Motor neuron (in vitro differentiated cells): ENCODE measurements at places on chromosomes 6 and 20. TPM values are rescaled to one million over a fixed set of nuclear protein-coding genes. Genes with fewer than 3 reads are reported as not detected.

TMEM242 gene
- total RNA-seq, result 11.6 and 12.6 TPM in 2 replicates

- no peak for ATAC-seq
These were observed 255.1 kb downstream of the CDH26 start for GRCh38 chr20:60213126-60213893.

BPIFB1 gene
- 0.08 TPM in 1 of 2 replicates, not detected in the other for total RNA-seq

FOXS1 gene
- 1.5 and 1.6 TPM in 2 replicates for total RNA-seq

- ATAC-seq, result no peak
These were observed 1.6 kb upstream of the SLC35B3 start for GRCh38 chr6:8436966-8437365.

TUBB2A gene
- 506 and 611 TPM in 2 replicates for total RNA-seq

- no peak for ATAC-seq
These were observed 4.9 kb downstream of the TBXT start for GRCh38 chr6:166162599-166163342.

DNA sequence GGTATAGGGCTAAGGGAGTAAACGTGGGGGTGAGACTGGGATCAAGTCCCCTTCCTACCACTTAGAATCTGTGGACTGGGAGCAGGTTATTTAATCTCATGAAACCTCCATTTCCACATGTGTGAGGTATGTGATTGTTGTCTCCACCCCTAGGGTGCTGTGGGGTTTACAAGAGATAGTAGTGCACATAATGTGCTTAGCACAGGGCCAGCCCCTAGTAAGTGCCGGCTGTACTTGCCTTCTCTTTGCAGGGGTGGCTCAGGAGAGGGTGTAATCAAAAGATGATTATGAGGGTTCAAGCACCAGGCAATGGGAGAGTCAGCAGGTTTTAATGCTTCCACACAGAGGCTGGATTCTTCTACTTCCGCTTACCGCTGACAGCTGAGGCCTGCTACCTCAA lies 6.9 kb downstream of the NT5E start:
- ATAC-seq, result no peak

- ATAC-seq, result no peak
These were observed 13.9 kb downstream of the CEP43 start for GRCh38 chr6:167013067-167013466.

DNA sequence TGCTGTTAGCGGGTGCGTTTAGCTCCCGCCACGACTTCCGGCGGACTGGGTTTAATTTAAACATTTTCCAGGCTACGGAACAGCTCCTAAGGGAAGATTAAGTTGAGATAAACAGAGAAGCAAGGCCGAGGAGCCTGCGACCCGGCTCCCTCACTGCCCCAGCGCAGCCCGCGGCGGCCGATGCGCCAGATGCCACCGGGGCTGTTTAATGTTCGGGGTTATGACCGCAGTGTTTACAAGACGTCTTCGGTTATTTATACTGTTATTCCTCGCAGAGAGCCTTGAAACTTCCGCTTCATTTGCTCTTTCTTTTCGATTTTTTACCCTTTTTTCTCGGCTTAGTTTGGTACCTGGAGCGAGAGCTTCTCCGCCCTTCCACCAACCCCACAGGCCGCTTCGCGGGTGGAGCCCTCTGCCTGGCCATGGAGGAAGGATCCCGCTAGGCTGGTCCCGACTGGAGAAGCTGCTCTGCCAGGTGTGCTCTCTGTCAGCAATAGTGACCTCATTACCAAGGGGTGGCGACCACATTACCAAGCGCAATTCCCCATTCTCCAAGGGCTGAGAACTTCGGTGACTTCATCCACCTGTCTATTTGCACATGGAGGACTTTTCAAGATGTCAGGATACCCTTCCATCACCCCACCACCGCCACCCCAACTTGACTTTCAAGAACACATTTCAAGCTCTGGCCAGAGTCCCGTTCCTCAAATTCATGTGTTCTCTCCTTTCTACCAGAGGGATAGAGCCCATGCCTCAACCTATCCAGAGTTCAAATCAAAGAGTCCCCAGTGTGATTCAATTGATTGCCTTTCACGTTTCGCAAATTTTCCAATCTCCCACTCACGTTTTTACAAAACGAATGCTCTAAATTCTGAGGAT lies 4.1 kb downstream of the TCF21 start:
- ATAC-seq, result no peak

SMOC2 gene
- not detected in 2 replicates for total RNA-seq

- no peak for ATAC-seq
These were observed 56.7 kb upstream of the TNFRSF21 start for GRCh38 chr6:47366335-47366890.

- ATAC-seq, result no peak
These were observed 197.2 kb upstream of the SUPT3H start for GRCh38 chr6:45574885-45575284.

DLL1 gene
- 85.0 and 85.9 TPM in 2 replicates for total RNA-seq

BTNL2 gene
- total RNA-seq, result not detected in 2 replicates

DNA sequence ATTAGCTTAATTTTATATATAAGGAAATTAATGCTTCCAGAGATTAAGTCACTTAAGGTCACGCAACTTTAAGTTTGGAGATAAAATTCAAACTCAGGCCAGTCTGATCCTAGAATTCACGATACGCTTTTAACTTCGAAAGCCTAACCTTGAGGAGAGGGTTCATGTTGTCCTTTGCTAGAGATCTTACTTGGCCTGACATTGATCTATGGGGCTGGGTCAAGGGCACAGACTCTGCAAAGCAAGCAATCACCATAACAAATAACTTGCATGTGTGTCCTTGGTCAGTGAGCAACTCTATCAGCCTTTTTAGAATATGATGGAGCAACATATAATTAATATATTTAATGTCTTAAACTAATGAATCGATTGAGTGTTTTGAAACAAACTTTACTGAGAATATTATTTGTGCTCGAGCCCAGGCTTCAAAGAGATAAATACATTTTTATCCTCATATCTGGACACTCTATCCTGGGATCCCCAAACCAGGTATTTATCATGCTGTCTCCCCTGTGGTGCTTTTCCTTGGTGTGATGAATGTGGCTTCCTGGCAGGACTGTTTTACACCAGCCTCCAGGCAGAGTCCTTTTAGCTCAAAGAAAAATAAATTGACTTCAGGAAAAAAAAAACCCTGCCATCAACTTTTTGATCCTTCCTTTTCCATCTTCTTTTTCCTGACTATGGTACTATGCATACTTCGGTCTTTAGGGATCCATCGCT lies 29.1 kb downstream of the RPS12 start:
- peak; percentile 76 for ATAC-seq

GRCh38 chr6:84825461-84825860 lies 61.1 kb upstream of the TBX18 start:
- ATAC-seq, result peak; percentile 32

MYBL2 gene
- not detected in 2 replicates for total RNA-seq

TCF15 gene
- 0.31 and 0.58 TPM in 2 replicates for total RNA-seq

DNA sequence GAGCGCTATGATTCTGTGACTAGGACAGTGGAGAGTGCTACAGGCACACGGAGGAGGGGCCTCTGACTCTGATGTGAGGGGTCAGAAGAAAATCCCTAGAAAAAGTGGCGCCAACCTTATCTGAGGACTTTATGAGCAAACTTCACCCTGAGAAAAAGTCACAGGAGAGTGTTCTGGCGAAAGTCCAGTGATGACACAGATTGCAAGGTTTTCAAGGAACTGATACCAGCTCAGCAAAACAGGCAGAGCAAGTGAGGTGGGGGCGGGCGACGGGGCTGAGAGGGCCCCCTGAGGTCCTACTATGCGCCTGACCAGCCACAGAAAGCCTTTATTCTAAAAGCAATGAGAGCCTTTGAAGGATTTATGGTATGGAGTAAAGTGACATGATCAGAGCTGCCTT lies 73.3 kb downstream of the SLC22A23 start:
- ATAC-seq, result no peak

DNA sequence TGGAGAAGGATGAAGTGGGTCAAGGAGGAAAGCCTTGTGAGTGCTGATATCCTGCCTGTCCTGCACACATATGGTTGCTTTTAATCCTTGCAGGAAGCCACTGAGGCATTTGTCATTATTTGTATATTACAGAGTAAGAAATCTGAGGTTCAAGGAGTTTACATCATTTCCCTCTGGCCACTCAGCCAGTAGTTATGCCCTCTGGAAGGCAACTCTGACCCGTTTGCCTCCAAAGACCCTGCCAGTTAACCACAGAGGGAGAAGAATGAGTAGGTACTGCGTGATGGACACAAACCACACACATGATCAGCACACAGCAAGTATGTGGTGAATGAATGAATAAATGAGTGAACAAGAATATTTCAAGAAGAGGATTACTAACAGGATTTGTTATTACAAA lies 7.9 kb upstream of the FAM210B start:
- ATAC-seq, result no peak

DNA sequence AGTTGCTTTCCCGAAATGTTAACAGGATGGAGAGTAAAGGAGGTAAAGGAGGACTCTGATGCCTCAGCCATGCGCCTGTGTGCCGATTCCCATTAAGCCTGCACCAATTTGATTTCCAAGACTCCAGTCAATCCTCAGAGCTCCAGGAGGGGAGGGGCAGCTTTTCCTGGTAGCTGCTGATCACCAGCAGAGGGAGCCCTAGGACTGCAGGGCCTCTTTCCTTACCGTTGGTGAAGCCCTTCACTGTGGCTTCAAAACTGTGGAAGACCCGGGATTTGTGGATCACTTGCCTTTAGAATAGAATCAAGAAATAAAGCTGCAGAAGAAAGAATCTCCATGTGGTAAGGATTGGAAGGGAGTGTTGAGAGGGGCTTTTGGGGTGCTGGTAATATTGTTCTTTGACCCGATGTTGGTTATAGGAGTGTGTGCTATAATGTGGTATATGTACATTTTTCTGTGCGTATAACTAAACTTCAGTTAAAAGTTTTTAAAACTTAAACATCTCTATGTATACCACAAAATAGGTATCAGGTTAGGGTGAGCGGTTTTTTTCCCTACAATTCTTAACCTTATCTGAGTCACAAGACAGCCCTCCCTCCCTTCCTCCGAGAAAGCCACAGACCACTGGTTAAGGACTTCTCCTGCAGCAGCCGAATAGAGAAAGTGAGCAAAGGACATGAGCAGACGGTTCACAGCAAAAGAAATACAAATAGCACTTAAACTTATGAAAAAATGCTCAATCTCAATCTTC lies 6.9 kb upstream of the OSER1 start:
- peak; percentile 83 for ATAC-seq

- ATAC-seq, result no peak
These were observed 150.7 kb upstream of the SGK1 start for GRCh38 chr6:134468633-134469032.

LY6G6D gene
- total RNA-seq, result not detected in 2 replicates

DNA sequence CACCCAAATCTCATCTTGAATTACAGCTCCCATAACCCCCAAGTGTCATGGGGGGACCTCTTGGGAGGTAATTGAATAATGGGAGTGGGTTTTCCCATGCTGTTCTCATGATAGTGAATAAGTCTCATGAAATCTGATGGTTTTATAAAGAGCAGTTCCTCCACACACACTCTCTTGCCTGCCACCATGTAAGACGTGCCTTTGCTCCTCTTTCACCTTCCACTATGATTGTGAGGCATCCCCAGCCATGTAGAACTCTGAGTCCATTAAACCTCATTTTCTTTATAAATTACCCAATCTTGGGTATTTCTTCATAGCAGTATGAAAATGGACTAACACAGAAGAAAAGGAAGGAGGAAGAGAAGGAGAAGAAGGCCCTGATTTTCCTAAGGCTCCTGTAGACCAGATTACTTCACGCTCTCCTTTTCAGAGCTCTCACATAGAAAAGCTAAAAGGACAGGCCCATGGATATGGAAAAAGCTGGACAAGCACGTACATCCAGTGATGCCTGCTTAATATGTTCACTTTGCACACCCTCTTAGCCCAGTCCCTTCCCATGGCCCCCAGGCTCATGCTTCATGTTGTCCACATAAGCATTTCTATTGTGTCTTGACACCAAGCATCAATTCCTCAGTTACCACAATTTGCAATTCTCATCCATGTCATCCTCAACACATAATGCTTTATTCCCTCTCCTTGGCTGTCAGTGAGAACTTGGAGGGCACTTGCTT lies 354.8 kb downstream of the CD83 start:
- ATAC-seq, result peak; percentile 40

GRCh38 chr6:85464260-85464644 lies 14.4 kb downstream of the NT5E start:
- ATAC-seq, result peak; percentile 78

- no peak for ATAC-seq
These were observed 43.4 kb upstream of the RIPOR2 start for GRCh38 chr6:24979176-24979575.

KCNQ2 gene
- total RNA-seq, result 0.41 and 1.2 TPM in 2 replicates

NOL4L gene
- 30.0 and 31.1 TPM in 2 replicates for total RNA-seq

DNA sequence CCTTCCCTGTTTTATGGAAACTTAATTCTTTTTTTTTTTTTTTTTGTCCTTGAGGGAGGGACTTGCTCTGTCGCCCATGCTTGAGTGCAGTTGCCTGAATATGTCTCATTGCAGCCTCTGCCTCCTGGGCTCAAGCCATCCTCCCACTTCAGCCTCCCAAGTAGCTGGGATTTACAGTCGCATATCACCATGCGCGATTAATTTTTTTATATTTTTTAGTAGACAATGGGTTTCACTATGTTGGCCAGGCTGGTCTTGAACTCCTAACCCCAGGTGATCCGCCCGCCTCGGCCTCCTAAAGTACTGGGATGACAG lies 654 bp downstream of the TMEM14C start:
- ATAC-seq, result no peak

SULF2 gene
- total RNA-seq, result 373 and 409 TPM in 2 replicates

DNA sequence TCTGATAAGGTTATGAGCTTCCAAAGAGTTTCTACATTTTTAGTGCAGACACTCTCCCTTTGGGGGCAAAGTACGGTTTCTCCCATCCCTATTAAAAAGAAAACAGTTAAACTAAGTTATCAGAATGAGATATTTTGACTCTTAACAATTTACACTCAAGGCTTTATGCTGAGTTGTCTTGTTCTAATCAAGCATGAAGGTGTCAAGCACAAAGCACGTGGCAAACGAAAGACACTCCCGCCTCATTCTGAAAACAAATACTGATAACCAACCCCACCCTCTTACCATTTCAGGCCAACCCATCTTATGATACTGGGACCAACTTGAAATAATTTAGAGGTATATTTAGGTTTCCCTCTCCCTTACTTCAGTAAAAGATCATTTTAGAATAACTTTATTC lies 24.3 kb downstream of the OR14J1 start:
- no peak for ATAC-seq

DNA sequence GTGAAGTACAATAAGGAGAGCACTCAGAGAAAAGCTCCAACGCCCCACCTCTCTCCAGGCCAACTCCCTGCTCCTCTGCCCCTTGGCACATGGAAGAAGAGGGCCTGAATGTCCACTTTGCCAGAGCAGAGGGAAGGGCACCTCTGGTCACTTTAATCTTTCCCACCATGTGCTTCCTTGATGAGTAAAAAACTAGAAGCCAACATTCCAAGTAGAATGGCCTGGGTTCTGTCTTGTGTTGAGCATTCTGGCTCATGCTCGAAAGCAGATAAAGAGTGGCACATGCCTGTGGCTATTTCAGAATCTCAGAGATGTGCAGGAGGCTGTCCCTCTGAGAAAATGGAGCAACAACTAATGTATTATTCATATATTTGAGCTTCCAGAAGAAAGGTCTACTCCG lies 177.4 kb upstream of the PLN start:
- no peak for ATAC-seq

- no peak for ATAC-seq
These were observed at the start of gene SIGLEC1 for GRCh38 chr20:3712279-3712873. Gene SIGLEC1, minus strand, starts transcription at chr20:3712600. Its CDS starts 5,472 bp downstream, at chr20:3707128.

GRCh38 chr6:75735491-75736186 lies 13.4 kb upstream of the MYO6 start:
- ATAC-seq, result peak; percentile 63
